Left cardiac atrium (tissue), 4 donors: ENCODE measurements at places on chromosomes 4 and X. TPM values are rescaled to one million over a fixed set of nuclear protein-coding genes. Genes with fewer than 3 reads are reported as not detected.

IQCM gene
- not detected for total RNA-seq

ESX1 gene
- total RNA-seq: not detected

GYG2 gene
- total RNA-seq: 21.1 TPM

GLUD2 gene
- 1.9 TPM for total RNA-seq

GPR82 gene
- 0.53 TPM for total RNA-seq

MAGEA1 gene
- total RNA-seq: not detected

FGFBP1 gene
- not detected for total RNA-seq

ARMCX1 gene
- total RNA-seq: 31.8 TPM

GRCh38 chr4:108751321-108751720, 11.5 kb downstream of the ETNPPL start:
- no peak for DNase-seq

GRCh38 chrX:84747516-84747915, 245.3 kb upstream of the HDX start:
- DNase-seq: no peak

- DNase-seq: peak; percentile 42
Observed at GRCh38 chr4:151117371-151117962, 18.0 kb downstream of the RPS3A start.

- peak; percentile 27 for DNase-seq
Observed at GRCh38 chr4:22607382-22607781, 85.4 kb upstream of the GBA3 start.

- DNase-seq: no peak
Observed at GRCh38 chr4:93529692-93530372, 298.7 kb upstream of the ATOH1 start.

DNA sequence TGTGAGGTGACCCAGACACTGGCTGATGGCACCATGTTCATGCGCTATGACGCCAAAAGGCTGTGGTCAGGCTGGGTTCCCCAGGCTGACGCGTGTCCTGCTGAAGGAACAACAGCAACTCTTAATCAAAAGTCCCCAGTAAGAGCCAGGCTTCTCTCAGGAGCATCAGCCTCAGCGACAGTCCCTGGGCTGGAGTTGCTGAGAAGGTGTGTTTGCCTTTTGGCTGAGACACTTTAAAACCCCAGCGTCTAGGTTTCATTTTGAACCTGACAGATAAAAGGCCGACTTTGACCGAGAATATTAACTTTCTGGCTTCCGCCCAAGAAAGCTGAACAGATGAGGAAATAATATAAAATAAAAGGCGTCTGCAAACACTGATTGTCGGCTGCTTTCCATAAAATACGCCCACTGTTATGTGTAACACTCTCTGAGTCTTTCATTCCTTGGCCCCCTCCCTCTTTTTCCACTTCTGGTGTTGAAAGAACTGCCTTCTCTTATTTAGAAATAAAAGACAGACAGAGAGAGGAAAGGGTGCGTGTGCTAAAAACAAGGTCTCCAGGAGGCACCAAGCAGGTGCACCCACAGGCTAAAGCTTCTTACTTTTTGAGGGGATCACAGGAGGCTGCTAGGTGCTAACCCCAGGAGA, 373.6 kb downstream of the MID1IP1 start:
- no peak for DNase-seq

- no peak for DNase-seq
Observed at GRCh38 chr4:163562496-163562895, 68.0 kb downstream of the TMA16 start.

DNA sequence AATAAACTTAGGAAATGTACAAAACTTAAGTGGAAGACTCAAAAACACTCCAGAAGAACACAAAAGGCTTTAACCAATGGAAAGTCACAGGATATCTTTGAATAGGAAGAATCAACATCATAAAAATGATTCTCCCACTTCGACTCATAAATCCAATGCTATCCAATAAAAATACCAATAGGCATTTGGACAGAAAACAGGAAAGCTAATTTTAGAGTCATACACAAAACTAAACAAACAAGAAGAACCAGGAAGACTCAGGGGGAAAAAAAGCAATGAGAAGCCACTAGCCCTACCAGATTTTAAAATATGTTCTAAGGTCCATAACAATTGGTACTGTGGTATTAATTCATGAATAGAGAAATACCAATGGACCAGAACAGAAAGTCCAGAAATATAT, 28.2 kb downstream of the SLC9A7 start:
- DNase-seq: no peak

- DNase-seq: no peak
Observed at GRCh38 chrX:14506866-14507265, 22.5 kb upstream of the GLRA2 start.

- DNase-seq: peak; percentile 31
Observed at GRCh38 chrX:78321809-78322208, 5.6 kb downstream of the CYSLTR1 start.
